Endodermal cell (in vitro differentiated cells): ENCODE measurements at places on chromosomes 3 and 15.

DNA sequence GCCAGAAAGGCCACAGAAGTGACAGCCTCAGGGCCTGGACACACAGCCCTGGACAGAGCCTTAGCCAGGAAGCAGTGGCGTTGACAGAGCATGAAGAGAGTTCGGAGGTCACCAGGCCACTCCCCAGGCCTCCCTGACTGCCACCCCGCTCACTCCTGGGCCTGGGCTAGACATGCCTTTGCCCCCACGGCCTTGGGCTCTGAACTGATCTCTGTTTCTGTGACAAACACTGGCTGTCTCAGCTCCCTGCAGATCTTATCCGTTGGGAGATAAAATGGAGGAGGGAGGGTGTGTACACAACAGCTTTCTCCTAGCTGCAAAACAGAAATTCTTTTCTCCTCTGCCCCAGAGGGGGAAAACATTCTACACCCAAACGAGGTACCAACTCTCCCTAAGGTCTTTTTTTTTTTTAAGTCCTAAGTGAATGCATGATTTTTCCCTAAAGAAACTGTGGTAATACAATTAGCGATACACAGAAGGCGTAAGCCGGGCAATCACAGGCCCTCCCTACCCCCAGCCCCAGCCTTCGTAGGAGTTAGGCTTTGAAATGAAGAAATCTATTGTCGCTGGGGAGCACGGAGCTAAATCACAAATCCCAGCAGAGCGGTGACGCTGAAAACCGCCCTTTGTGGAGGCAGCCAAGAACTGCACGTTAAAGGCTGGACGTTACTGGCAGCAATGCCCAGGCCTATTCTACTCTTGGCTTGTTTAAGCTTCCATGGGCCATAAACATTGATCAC, 45.0 kb downstream of the SRGAP3 start:
- DNase-seq, result peak; percentile 70

DNA sequence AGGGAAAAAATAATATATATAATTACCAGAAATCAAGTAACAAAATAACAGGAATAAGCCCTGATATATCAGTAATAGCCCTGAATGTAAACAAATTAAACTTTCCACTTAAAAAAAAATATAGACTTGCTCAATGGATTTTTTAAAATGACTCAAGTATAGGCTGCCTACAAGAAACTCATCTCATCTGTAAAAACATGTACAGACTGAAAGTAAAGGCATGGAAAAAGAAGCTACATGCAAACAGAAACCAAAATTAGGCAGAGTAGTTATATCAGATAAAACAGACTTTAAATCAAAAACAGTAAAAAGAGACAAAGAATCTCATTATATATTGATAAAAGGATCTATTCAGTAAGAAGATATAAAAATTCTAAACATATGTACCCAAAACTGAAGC, 82.4 kb upstream of the STT3B start:
- DNase-seq, result no peak

GRCh38 chr3:192068464-192069254, 607.7 kb downstream of the PYDC2 start:
- DNase-seq, result no peak

GRCh38 chr15:39431376-39431775, 149.5 kb upstream of the THBS1 start:
- DNase-seq, result no peak

GRCh38 chr15:33132722-33133345, 61.7 kb downstream of the FMN1 start:
- DNase-seq, result peak; percentile 80

DNA sequence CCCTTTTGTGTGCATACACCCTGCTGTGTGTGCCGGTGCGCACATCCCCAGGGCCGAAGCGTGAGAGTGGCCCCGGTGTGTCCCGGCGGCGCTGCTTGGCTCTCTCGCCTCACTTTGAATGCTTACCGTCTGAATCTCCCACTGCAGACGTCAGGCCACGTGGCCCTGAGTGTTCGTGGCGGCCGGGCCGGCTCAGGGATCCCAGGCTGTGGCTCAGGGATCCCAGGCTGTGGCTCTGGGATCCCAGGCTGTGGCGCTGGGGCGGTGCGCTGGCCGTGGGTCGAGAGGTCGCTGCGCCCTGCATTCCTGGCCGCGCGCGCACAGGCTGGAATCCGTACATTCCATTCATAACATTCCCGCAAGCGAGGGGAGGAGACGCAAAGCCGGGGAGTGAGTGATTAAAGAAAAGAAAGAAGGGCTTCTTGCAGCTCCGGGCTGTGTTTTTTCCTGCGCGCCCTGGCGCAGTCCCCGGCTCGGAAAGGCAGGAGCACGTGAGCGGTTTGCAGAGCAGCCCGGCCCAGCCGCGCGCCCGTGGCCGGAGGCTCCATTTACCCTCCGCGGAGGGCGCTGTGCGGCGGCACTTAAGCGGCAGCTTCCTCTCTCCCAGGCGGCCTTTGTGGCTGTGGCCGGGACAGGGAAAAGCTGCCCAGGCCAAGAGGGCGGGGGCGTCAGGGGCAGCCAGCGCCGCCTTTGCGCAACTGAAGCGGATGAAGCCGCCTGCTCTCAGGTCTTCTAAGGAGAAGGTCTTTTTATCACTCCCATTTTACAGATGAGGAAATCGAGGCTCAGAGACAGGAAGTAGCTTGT, 87.0 kb upstream of the ALDH1L1 start:
- peak; percentile 93 for DNase-seq

GRCh38 chr3:57383406-57383805, 90.9 kb upstream of the ASB14 start:
- no peak for DNase-seq

- DNase-seq, result peak; percentile 94
Measured at GRCh38 chr3:47824541-47825473, 21.9 kb downstream of the DHX30 start.

DNA sequence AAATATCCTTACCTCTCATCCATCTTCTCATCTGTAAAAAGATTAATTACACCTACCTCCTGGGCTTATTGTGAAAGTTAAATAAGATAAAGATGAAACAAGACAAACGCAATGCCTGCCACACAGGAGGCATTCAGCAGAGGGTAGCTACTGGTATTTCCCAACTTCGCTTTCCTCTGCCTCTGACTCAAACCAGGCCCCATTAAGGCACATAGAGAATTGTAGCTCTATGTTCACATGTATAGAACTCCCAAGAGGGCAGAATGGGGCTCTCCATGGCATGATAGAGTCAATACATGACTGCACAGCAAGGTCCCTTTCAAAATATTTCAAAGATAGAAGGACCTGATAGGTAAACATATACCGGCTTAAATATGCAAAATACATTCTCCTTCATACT, 1.4 kb downstream of the LYSMD2 start:
- no peak for DNase-seq

DNA sequence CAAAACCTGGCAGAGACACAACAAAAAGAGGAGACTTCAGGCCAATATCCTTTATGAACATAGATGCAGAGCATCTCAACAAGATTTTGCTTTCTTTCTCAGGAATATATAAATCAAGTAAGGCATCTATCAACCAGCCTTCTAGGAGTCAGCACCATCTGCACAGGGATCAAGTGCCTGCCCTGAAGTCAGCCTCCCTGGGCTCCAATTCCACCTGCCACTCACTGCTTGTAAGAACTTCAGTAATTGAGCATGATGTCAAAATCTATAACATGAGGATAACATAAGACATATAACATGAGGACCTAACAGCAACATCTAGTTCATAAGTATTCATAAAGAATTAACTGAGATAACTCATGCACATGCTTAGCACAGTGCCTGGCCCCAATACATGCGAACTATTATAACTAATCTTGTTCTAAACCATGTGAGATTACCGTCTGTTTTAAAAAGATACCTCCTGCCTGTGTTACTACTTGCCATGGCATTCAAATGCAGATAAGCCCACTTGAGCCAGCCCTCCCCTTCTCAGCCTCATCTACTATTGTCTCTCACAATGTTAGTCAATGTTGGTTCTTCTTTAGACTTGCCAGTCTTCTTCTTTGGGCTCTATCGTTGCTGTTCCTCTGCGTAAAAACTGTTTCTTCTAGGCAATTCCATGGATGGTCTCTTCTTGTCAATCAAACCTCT, 91.6 kb downstream of the PLD1 start:
- DNase-seq, result peak; percentile 51

DNA sequence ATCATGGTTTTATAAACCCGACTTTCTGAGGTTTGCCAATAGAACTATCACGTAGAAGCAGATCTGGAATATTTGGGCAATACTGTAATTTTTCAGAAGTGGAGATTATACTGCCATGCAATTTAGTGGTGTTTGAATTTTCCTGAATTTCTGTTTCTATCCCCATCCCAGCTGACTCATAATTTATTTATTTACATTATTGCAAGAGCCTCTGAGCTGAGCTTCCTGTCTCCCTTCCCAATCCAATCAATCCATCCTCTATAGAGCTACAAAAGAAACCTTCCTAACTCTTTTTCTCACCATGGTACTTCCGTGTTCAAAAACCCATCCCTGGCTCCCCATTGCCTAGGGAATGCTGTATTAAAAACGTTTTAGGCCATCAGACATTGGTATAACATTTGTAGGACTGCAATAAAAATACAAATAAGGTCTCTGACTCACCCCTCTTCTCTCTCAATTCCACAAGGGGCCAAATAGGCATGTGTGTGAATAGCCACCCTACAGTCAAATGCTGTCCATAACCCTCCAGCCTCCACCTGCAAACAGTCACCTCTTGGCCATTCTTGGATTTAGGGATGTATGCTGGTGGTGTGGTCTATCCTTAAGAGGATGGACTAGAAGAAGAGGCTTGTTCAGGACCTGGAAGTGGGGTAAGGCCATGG, 190.7 kb downstream of the CD47 start:
- DNase-seq, result no peak

GRCh38 chr3:195270079-195270816, 711 bp downstream of the XXYLT1 start:
- peak; percentile 90 for DNase-seq

- no peak for DNase-seq
Measured at GRCh38 chr3:112085735-112086075, 484 bp upstream of the C3orf52 start.

GRCh38 chr15:32838820-32839219, 121.0 kb downstream of the GREM1 start:
- no peak for DNase-seq

DNA sequence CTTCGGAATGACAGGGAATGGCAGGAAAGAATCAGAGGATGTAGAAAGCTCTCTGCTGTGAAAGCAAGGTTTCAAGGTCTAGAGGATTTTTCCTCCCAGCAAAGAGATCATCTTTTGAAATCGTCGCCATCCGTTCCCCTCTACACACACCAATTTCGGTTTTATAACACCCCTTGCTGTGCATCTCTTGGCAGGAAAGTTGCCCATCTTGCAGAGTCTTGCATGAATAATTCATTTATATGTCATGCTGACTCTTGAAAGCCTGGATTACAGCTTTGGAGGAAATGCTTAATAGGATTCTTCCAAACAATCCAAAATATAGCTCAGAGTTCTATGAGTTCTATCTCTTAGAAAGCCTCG, 262.7 kb downstream of the CHL1 start:
- DNase-seq, result no peak

GRCh38 chr3:71111784-71112440, 471.6 kb downstream of the FOXP1 start:
- no peak for DNase-seq

DNA sequence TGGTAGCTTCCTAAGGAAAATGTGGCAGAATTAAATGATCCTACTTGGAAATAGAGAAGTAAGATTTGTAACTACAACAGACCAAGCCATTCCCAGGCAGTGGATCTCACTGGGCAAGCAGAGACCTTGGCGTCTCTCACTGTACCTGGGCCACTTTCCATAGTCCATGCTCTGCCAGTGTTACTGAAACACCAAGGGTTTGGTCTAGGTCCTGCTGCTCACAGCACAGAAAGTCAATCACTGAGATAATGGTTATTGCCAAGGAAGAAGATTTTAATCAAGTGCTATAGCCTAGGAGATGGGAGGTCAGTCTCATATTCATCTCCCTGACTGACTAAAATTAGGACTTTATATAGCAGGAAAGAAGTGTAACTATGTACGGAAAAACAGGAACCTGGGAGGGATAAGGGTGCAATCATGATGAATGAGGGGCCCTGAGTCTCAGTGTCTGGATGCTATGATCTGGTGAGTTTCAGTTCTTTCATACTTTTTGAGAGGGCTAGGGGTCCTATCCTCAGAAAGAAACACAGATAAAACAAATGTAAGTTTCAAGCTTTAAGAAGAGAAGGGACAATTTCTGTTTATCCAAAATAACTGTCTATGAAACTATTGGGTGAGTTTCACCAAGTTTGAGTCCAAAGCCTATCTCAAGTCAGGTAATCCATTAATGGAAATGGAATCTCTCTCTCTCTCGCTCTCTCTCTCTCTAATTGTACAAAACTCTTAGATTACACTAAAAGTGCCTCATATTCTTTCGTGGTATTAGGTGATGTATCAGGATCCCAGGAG, 20.6 kb downstream of the GPR15 start:
- no peak for DNase-seq

GRCh38 chr15:56913670-56914069, 4.8 kb upstream of the TCF12 start:
- no peak for DNase-seq
